ENCODE measurements at places on chromosomes 7 and 10.

GRCh38 chr7:135121868-135122267, 26.0 kb upstream of the TMEM140 start:
- no peak for DNase-seq

- no peak for DNase-seq
Observed at GRCh38 chr7:105141068-105141467, 127.1 kb downstream of the KMT2E start.

DNA sequence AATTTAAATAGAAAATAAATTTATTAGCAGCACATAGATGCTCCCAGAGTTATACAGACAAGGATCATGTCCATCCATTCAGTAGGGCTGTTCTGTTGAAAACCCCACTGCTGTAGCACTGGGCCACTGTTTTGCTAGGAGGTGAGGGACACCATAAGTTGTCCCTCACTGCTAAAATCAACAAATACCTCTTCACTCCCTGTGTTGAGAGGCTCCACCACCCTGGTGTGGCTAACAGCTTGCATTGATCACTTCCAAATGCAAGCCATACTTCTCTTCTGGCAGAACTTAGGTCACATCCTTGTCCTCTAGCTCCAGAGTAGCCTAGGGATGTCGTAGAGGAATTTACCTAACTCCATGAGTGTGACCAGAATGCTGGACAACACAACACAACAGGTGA, 55.4 kb downstream of the MDFIC start:
- DNase-seq, result no peak

GRCh38 chr7:1754345-1754908, 84.3 kb downstream of the ELFN1 start:
- no peak for DNase-seq

- DNase-seq, result no peak
Observed at GRCh38 chr7:120876922-120877321, 19.0 kb upstream of the TSPAN12 start.

DNA sequence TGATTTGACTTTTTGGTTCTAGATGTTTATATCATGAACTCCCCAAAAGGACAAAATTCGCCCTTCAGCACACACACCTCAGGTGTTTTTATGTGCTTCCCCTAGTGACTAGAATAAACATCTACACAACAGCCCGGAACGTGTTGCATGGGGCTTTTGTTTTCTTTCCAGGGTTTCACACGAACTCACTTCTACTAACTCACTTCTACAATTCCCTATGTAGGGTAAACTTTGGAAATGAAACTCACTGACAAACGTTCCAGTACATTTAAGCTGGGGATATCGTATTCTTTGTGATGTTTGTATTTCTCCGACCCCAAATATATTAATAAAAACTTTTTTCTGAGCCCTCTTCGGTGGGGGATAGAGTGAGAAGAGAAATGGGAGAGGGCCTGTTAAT, 1.4 kb downstream of the TRA2A start:
- DNase-seq, result no peak

GRCh38 chr10:124394583-124394982, 24.1 kb downstream of the OAT start:
- DNase-seq, result no peak
